HCT116 (cell line): ENCODE measurements at places on chromosomes 3 and 15. TPM values are rescaled to one million over a fixed set of nuclear protein-coding genes. Genes with fewer than 3 reads are reported as not detected.

Gene PDZRN3
- 0.17 TPM for total RNA-seq

Gene GRM2
- 0.32 TPM for total RNA-seq

Gene VIPR1
- total RNA-seq, result 9.6 TPM

Gene ENTPD3
- total RNA-seq, result not detected

Gene SEMA6D
- 0.02 TPM for total RNA-seq

Gene LSAMP
- total RNA-seq, result 0.25 TPM

Gene ANKUB1
- total RNA-seq, result not detected

Gene SGO1
- total RNA-seq, result 23.5 TPM

Gene C3orf20
- 0.20 TPM for total RNA-seq

Gene MUSTN1
- total RNA-seq, result 0.44 TPM

Gene CCDC80
- 1.7 TPM for total RNA-seq

Gene VGLL3
- total RNA-seq, result 0.10 TPM

Gene GOLGA8O
- 0.49 TPM for total RNA-seq

Gene IL17RB
- total RNA-seq, result 8.3 TPM

Gene C3orf80
- total RNA-seq, result 2.4 TPM

Gene KCNAB1
- total RNA-seq, result not detected
